ENCODE measurements at places on chromosomes 1 and 21.

DNA sequence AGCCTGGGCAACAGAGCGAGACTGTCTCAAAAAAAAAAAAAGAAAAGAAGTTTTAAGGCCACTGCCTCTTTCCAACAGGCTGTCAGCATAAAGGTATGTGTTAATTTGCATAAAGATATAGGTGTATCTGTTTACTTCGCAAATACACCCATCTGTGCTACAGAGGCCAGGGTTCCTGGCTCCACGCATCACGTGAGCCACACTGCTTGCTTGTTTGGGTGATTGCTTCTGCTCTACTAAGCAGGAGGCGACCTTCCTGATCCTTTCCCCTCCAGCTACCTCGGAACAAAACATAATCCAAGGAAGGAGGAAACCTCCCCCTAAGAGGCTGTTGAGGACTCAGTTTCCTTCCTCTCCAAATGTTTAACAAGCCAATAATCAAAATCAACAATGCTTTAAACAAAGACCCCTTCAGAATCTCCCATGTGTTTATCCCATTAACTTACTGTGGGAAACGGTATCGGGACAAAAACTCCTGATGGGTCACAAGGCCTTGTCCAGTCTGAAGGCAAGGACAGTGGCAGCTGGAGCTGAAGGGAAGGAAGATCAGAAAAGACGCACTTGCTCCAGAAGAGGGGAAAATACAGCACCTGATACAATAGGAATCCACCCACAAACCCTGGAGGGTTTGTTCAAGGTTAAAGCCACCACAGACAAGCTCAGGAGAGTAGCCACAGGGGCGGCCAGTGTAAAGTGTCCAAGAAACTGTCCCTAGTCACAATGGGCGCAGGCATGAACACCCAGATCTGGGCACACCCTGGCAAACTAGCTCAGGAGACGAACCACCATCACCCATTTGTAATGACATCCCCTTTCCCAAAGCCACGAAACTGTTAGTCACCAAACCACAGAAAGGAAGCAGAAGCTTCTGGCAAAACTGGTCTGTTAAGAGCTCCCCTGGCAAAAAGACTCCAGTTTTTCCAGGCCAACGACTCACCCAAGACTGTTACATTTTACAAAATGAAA, 17.2 kb downstream of the CTNNBIP1 start:
- DNase-seq = peak; percentile 92

DNA sequence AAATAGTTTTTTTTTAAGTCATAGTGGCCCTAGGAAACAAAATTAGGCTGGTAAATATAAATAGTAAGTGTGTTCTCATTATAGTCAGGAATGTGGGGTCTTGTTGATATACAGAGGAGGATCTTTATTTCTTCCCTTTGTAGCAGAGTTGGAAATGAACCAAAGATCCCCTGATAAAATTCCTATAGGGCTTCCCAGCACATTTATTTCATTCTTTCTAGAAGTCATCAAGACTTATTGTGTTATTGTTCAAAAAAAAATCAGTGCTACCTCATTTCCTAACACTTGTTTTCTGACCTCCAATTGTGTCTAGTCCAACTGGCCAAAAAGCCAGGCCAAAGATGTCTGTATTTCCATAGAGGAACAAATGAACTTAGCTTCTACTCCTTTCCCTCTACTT, 7.6 kb upstream of the PLEKHO1 start:
- DNase-seq = no peak

DNA sequence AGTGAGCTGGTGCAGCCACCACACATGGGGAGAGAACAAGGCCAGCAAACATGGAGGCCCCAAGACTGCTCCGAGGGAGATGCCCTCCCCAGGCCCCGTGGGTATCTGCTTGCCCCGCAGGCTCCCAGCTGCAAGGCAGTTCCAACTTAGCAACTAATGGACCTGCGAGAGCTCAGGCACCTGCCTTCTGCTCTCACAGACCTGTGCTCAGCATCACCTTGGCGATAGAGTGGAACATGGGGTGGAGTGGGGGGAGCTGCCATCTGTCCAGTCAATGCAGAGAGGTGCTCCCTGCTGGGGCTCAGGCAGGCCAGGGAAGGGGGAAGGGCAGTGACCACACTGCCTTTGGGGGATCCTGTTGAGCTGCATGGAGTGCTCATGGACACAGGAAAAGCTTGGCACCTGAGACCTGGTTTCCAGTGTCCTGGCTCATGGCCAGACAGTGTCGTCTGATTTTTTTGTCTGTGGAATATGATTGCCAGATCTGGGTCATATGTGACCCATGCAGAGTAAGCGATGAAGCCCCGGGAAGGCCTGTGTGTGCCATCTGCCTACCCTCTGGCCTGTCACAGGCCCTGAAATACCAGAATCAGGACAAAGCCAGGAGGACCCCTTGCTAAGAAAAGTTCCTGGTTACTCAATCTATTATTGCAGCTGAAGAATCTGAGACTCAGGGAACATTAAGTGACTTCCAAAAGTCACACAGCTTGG, 39.9 kb upstream of the TENT5C start:
- DNase-seq = no peak

- DNase-seq = no peak
Measured at GRCh38 chr1:184393962-184394361, 7.1 kb downstream of the C1orf21 start.

- no peak for DNase-seq
Measured at GRCh38 chr1:202852163-202852904, 36.6 kb downstream of the RABIF start.

DNA sequence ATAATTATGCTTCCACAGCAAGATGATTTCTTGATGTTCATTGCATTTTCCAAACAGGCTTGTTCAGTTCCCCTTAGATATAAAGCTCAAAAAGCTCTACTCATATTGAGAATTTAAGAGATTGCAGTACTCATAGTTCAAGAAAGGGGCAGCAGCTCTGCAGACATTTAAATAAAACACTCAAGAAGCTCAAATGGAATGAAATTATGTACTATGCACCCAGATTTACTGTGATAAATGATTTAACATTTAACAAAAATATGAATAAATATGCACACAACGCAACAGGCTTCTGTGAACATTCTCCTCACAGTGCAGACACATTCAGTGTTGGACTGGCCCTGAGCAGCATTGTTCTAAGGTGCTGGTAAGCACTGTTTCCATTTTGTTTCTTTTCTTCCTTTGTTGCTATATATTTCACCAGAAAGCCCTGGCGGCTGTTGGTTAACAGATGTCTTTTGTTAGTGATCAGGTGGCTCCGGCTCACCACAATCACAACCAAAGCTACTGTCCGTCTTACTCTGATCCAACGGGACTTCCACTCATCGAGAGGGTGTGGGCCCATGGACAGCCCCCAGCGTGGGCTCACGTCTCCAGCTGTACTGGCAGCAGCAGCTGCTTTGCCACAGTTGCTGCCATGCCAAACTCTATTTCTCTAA, 1440.3 kb downstream of the NCAM2 start:
- DNase-seq = no peak

GRCh38 chr1:5478156-5478695, 514.0 kb downstream of the NPHP4 start:
- DNase-seq = no peak

DNA sequence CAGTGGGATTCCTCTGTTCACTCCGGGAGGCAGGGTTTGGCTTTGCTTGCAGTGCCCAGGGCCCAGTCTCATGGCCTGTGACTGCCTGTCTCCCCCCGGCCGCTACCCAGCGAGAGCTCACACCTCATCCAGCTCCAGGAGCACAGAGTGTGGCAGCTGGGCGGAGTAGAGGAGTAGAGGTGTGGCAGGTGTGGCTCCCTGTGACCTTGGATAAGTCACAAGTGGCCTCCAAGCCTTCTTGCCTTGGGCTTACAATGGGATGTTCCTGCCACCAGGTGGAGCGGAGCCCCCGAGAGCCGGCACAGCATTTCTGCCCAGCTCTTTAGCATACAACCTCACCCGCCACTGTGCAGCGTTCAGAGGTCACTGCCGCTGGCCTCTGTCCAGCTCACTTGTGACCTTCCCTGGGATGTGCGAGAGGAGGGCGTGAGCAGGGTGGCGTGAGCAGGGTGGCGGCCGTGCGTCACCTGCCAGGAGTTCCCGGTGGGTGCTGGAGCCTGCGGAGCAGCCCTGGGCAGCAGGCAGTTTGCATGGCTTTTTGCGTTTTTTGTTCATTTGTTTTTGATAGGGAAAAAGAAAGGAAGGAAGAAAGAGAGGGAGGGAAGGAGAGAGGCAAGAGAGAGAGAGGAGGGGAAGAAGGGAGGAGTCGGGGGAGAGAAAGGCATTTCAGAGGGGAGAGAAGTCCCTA, 42.4 kb downstream of the CRYAA start:
- DNase-seq = no peak

DNA sequence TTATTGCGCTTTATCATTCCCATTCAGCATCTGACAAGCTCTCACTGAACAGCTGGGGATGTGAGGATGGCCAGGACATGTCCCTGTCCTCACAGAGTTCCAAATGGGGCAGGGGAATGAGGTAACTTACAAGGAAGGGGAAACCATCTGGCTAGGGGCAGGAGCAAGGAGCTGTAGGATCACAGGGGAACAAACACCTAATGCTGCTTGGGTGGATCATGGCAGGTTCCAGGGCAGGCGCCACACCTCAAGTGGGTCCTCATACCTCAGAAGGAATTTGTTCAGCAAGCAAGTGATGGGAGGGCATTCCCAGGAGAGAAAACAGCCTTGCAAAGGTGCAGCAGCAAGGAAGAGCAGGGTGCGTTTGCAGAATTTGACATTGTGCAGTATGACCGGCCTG, 35.1 kb upstream of the GRIK3 start:
- DNase-seq = no peak

DNA sequence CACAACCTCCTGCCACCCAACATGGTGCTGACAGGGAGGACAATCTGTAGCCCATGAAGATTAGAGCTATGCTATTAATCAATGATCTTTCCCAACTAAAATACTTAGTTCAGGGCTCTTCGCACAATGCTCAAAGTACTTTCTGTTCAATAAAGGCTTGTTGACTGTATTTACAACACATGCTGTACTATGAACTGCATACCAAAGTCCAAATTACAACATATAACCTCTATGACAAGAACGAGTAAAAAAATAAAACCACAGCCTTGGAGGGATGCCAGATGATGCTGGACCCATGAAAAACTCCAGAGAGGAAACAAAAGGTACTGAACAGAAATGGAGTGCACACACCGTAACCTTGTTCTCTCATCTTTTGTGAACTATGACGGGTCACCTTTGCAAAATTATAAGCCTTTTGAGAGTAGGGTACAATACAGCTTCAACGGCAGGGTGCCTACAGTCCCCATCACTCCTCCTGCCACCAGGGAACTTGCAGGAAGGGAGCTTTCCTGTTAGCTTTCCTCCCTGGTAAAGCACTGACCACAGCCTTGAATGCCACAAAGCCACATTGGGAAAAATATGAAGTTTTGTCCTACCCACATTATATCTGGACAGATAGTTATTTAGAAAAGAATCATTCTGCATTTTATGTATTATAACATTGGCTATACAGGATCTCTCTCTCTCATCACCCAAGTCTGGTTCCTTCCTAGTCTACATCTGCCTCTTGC, 175.6 kb downstream of the NRIP1 start:
- peak; percentile 49 for DNase-seq

- DNase-seq = peak; percentile 32
Measured at GRCh38 chr1:72623299-72623708, 341.0 kb upstream of the NEGR1 start.

- no peak for DNase-seq
Measured at GRCh38 chr1:67897270-67897949, 64.1 kb upstream of the GNG12 start.
